ENCODE measurements at places on chromosomes 16 and 17. TPM values are rescaled to one million over a fixed set of nuclear protein-coding genes. Genes with fewer than 3 reads are reported as not detected.

Gene CACNG4
- total RNA-seq: 0.49 TPM

Gene CACNG1
- total RNA-seq: not detected

Gene FAM171A2
- total RNA-seq: 2.8 TPM

Gene MYH8
- total RNA-seq: not detected

Gene RNF222
- total RNA-seq: not detected

Gene GUCY2D
- total RNA-seq: not detected

Gene FBXW10
- 0.20 TPM for total RNA-seq

Gene TK1
- 36.4 TPM for total RNA-seq

Gene SERPINF2
- total RNA-seq: 0.09 TPM

Gene TEX19
- 0.20 TPM for total RNA-seq

Gene KIF2B
- not detected for total RNA-seq

Gene FGF11
- total RNA-seq: 1.2 TPM

Gene C17orf50
- total RNA-seq: not detected

Gene LRRC46
- 0.20 TPM for total RNA-seq

Gene MED31
- total RNA-seq: 17.4 TPM

Gene CSF3
- 0.14 TPM for total RNA-seq

Gene WNK4
- 0.64 TPM for total RNA-seq

Gene IL32
- total RNA-seq: 0.38 TPM

Gene SLC38A8
- total RNA-seq: not detected

Gene RCVRN
- not detected for total RNA-seq

Gene KRT28
- not detected for total RNA-seq

Gene SPATA32
- not detected for total RNA-seq

Gene SPEM3
- total RNA-seq: not detected

Gene GDPD1
- 21.3 TPM for total RNA-seq

Gene CDH13
- total RNA-seq: 123 TPM

Gene OTOP3
- total RNA-seq: not detected

Gene NFAT5
- 7.1 TPM for total RNA-seq

All from NCI-H460 (cell line).